Kidney epithelial cell (primary cell): ENCODE measurements at places on chromosomes 6 and 20. TPM values are rescaled to one million over a fixed set of nuclear protein-coding genes. Genes with fewer than 3 reads are reported as not detected.
A peak's percentile ranks its signal among the peaks of the same experiment; 100 is the strongest.

DNA sequence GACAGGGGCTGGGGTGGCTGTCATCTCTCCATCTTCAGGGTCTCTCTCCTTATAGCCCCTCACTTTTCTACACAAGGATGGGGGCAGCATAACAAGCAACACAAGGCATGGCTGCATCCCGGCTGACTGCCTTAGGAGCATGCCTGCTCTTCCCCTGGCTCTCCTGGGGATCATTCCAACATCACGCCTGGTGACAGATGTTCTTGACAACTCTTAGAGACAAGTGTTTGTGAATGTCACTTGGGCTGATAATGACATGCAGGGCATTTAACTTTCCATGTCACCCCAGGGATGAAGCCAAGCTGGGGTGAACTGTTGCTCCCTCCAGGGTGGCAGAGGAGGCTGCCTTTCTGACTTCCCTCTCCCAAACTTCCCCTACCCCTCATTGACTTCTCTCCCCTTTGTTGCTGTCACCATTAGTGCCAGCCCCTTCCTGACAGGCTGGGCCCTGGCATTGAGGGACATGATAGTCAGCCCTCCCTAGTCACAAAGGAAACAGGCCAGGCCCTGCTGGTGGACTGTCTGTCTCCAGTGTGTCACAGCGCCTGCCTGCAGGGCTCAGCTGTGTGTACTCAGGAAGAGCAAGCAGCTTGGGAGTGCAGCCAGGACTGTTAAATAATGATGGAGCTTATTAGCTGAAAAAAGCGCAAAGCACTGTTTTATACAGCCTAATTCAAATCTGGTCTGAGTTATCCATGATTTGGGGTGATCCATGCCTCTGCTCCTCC lies 161.8 kb downstream of the LRFN2 start:
- DNase-seq = no peak

GRCh38 chr6:170147832-170148708 lies 142.8 kb downstream of the DLL1 start:
- DNase-seq = no peak

DNA sequence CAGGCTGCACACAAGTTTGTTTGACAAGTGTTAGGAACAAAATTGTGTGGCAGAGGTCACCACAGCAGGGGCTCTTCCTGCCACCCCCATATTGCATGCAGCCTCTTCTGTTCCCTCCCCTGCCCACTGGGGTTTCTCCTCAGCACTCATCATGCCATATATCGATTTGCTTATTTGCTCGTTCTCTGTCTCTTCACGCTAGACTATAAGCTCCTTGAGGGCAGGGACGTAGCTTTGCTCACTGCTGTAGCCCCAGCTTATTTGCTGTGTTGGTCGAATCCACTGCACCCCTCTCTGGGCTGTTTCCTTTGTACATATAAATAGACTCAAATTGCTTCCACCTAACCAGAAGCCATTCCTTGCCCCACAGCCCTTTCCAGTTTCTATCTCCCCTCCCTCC lies 19.6 kb downstream of the MAS1 start:
- no peak for DNase-seq

- no peak for DNase-seq
Measured at GRCh38 chr6:44653761-44654218, 266.3 kb downstream of the CDC5L start.

DNA sequence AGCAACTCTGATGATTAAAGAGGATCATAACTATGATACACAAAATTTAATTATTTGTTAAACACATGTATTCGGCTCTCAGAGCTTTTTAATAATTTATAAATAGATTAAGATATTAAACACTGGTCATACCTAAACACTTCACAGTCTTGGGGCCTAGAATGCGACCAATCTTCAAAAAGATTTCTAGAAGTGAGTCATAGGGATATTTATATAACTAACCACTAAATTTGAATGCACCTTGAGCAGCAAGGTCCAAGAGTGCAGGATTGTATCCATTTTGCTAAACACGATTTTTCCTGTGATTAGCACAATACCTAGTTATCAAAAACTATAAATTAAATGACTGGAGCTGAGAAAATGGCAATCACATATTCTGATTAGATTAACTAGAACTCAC lies 709.3 kb downstream of the EPHA7 start:
- DNase-seq = no peak

GRCh38 chr6:130697995-130698535 lies 129.1 kb upstream of the SMLR1 start:
- DNase-seq = no peak

GRCh38 chr6:165987483-165988301 lies 180.0 kb downstream of the TBXT start:
- DNase-seq = peak; percentile 32

DNA sequence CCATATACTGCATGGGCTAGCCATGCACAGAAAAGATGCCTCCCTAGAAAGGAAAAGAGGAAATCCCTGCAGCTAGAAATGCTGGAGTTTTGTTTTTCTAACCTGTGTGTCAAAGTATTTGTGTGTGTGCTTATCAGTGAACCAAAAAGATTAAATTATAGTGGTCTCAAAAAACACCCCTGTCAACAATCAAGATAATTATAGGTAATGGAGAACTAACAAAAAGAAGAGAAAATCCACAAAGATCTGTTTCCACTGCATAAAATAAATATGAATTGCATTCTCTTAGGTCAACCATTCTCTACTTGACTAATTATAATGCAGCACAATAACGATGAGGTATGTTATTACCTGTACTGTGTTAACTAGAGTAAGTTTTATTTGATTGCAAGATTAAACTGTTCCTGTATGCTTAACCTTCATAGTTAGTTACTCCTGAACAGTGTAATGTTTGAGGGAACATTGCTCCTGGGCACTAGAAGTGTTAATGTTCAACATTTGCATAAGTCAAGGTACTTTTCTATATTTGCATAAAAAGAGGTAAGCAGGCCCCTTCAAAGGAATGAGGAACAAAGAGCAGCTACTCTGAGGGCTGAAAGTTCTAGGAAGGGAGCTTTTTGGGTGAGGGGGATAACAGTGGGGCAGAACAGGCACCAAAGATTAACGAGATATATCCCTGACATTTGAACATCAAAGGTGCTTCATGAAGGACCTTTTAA lies 212.1 kb downstream of the BTBD9 start:
- no peak for DNase-seq

DNA sequence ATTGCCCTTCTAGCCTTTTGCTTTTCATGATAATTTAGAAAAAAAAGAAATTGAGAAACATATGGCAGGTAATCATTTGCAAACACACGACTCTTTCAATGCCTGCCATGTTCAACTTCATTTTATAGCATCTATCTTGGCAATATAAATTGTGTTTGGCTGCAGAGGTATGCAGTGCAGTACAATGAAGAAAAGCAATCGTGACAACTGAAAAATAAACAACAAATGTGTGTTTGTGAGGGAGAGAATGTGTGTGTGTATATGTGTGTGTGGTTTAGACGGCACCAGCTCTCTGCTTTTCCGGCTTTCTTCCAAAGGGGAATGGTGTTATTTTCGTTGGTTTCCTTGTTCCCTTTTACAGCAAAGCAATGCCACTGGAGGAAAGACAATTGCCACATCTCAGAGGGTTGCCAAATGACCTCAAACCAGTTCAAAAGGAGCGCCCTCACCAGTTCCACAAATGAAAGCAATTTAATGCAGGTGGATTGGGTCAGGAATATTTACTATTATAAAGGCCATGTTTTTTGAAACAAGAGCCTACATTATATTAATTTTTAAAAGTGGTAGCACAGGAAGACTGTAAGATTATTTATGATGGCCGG lies 587.2 kb downstream of the PRKN start:
- no peak for DNase-seq

DNA sequence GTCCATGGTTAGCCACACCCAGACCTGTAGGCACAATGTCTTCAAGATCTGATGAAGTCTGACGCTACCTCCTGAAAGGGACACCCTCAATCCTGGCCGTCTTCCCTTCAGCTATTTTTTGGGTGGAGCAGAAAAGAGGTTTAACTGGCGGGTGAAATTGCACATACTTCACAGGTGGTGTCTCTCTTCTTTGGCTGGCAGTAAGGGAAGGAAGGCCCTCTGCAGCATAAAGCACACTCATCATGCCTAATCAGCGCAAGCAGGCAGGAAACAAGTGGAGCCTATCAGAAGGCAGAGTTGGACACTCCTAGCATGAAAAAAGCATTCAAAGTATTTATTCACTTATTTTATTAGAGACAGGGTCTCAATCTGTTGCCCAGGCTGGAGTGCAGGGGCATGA lies 32.9 kb downstream of the PNLDC1 start:
- DNase-seq = no peak

- no peak for DNase-seq
Measured at GRCh38 chr6:152462716-152463115, 174.4 kb downstream of the SYNE1 start.

GRCh38 chr6:159267165-159267564 lies 98.0 kb downstream of the FNDC1 start:
- DNase-seq = no peak

- DNase-seq = peak; percentile 50
Measured at GRCh38 chr20:33909331-33909921, 84.3 kb upstream of the RALY start.

Gene DUSP15
- total RNA-seq = 4.1 and 4.5 TPM in 2 replicates

Gene UST
- total RNA-seq = 3.5 and 5.2 TPM in 2 replicates

Gene SYNDIG1
- 0.41 and 0.67 TPM in 2 replicates for total RNA-seq

Gene LIME1
- 9.4 and 14.0 TPM in 2 replicates for total RNA-seq

Gene EYA2
- not detected in 2 replicates for total RNA-seq

Gene TP53TG5
- not detected in 2 replicates for total RNA-seq

Gene CDH4
- total RNA-seq = 39.7 and 50.9 TPM in 2 replicates

Gene CLDN20
- total RNA-seq = not detected in 2 replicates

Gene COL12A1
- total RNA-seq = 19.2 and 24.3 TPM in 2 replicates
